ENCODE measurements at places on chromosomes 3 and 15.
A peak's percentile ranks its signal among the peaks of the same experiment; 100 is the strongest.

GRCh38 chr3:189974359-189974758 lies 146.3 kb downstream of the P3H2 start:
- DNase-seq, result no peak

GRCh38 chr15:42070976-42071350 lies 23.4 kb downstream of the PLA2G4D start:
- no peak for DNase-seq

DNA sequence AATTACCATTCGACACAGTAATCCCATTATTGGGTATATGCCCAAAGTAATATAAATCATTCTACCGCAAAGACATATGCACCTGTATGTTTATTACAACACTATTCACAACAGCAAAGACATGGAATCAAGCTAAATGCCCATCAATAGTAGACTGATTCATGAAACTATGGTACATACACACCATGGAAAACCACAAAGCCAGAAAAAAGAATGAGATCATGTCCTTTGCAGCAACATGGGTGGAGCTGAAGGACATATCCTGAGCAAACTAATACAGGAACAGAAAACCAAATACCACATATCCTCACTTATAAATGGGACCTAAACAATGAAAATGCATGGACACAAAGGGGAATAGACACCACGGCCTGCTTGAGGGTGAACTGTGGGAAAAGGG lies 11.1 kb upstream of the MCF2L2 start:
- DNase-seq, result no peak

GRCh38 chr15:33624439-33624838 lies 313.7 kb downstream of the RYR3 start:
- no peak for DNase-seq

DNA sequence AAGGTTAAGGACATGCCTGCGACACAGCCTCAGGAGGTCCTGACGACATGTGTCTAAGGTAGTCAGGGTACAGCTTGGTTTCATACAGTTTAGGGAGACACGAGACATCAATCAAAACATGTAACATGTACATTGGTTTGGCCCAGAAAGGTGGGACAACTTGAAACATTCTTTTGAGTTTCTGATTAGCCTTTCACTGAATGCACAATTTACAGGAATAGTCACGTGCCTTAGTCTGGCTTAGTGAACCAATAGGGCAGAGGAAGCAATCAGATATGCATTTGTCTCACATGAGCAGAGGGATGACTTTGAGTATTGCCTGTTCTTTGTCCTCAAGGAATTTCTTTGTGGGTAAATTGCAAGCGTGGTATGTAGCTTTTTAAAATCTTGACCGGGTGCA lies 24.5 kb upstream of the HDAC11 start:
- no peak for DNase-seq

DNA sequence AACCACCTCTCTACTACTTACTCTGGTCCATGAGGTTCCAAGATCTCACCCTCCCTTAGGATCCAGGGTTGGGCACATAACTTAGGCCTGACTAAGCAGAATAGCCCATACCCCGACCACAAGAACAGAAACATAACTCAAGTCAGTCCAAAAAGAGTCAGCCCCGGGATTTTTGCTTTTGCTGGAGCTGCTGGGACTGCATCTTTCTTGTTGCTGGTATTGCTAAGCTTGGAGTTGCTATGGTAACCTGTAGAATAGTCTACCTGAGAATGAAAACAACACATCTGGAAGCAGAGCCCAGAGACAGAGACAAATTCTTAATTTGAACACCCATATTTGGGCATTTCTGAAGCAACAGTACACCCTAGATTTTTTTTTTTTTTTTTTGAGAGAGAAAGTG lies 6.5 kb downstream of the RUBCN start:
- no peak for DNase-seq

GRCh38 chr15:67824976-67825880 lies at the start of gene SKOR1:
TSS of gene SKOR1 (plus strand) at chr15:67825509. CDS start at chr15:67825603, 94 bp downstream.
- DNase-seq, result no peak

DNA sequence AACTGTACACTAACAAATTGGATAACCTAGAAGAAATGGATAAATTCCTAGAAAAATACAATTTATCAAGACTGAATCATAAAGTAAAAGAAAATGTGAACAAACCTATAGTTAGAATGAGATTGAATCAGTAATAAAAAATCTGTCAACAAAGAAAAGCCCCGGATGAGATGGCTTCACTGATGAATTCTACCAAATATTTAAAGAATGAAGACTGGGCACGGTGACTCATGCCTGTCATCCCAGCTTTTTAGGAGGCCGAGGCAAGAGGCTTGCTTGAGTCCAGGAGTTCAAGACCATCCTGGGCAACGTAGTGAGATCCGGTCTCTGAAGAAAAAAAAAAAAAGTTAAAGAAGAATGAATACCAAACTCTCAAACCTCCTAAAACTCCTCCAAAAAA lies 17.7 kb upstream of the AP4E1 start:
- no peak for DNase-seq

DNA sequence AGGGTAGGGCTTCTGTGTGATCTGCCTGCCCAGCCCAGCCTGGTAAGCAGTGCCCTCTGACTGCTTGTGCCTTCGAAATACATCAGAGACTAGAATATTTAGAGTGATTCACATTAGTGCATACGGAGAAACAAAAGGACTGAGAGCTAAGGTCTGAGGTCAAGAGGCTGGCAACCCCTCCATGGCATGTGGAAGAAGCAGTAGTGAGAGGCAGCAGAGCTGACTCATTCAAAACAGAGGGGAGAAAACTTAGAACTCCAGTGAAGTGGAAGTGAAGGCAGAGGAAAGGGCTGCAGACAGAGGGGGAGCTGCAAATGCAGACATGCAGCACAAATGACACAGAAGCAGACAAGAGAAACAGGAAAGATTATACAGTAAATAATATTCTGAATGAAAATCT lies 61.6 kb downstream of the ULK4 start:
- no peak for DNase-seq

DNA sequence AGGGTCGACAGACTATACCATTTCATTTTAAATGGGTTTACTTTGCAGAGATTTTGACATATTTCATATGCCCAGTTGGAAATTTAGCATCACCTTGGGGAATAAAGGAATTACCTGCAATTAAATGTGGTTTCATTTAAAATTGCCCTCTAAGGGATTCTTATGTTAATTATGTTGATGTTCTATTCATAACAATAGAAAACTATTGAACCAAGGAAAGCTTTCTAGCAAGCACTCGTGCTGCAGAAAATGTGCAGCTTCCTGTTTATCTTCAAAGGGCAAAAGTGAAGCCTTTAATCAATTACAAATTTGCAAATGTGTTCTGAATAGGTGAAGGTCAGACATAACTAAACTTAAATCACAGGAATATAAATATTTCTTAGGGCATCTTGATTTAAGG lies 352.1 kb downstream of the CHST2 start:
- DNase-seq, result no peak

- no peak for DNase-seq
Observed at GRCh38 chr15:100694381-100695021, 92.1 kb downstream of the ASB7 start.

GRCh38 chr3:188754267-188754666 lies 417.5 kb upstream of the TPRG1 start:
- no peak for DNase-seq

- DNase-seq, result no peak
Observed at GRCh38 chr3:135878501-135878900, 87.0 kb upstream of the PPP2R3A start.

DNA sequence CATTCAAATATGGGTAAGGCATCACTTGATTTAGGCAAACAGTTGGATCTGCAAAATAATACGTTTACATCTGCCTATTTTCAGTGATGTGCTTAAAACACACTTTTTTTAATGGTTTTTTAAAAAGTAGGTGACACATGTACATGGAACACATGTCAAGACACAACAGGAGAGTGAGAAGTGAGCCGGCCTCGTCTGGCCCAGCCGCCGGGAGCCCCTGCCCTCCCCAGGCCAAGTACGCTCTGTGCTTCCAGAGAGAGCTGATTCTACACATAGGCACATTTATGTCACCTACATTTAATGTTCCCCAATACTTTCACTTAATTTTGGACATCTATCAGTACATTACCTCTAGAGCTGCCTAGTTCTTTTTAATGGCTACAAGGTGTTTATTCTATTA lies 3.8 kb downstream of the TM2D3 start:
- no peak for DNase-seq

DNA sequence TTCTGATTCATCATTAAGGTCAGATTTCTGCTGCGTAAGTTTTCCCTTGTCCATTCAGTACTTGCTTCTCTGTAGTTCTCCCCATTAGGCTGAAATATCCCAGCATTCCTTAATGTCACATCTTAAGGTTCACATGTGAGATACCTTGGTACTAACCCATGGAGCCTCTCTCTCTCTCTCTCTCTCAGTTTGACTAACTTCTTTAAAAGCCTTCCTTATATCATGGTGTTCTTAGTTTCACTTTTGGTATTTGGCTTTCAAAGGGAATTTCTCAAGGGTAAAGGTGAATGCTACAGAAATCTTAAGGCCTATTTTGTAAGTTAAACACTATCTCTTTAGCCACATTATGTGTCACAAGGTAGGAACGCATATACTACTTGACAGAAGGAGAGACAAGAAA lies 427.3 kb upstream of the ZNF717 start:
- DNase-seq, result no peak

GRCh38 chr3:196159952-196160804 lies 51.0 kb downstream of the ZDHHC19 start:
- no peak for DNase-seq

DNA sequence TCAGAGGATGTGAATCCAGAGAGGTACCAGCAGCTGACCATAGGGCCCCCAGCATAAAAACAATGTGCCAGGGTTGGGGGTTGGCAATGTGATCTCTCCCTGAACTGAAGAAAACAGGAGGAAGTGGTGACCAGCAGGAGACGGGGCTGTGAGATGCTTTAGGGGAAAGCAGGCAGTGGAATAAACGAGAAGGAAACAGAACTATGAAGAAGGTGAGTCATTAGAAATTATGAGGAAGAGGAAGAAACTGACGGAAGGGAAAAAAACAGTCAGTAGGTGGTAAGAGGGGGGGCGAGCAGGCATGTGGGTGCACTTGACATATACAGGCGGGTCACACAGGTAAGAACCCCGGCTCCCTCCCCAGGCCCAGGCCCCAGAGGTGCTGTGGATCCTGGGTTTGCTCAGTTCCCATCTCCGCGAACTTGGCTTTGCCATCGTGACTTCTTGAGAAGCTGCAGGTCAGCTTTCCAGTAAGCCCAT lies 42.2 kb upstream of the B3GNT5 start:
- no peak for DNase-seq

GRCh38 chr3:163936543-163936942 lies 1141.8 kb downstream of the SI start:
- DNase-seq, result no peak

DNA sequence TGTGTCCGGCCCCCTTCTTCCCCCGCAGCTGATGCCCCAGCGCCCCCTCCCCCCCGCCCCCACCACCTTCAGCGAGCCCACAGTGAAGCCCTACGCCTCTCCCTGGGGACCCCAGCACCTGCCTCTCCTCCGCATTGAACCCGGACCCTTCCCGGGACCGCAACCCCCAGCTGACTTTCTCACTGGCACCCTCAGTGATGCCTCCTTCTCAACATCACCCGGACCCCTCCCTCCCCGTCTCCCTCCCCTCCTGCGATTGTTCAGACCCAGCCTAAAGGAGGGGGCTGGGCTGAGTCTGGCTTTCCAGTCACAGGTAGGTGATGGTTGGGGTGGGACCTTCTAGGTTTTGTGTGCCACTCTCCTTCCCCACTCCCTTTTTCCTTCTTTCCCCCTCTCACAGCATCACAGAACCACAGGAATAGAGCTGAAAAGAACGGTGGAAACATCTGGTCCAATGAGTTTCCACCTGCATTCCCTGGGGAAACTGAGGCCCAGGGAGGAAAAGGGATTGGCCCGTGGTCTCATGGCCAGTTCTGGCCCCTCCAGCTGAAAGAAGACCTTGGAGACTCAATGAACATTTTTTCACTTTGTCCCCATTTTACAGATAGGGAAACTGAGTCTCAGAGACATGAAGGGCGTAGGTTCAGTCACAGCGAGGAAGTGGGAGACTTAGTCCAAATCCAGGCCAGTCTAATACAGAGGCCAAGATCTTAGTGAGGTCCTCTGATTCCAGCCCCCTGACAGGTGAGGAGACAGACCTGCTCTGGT lies 828 bp downstream of the CAND2 start:
- no peak for DNase-seq

GRCh38 chr15:85821545-85821944 lies 26.8 kb upstream of the KLHL25 start:
- DNase-seq, result no peak

DNA sequence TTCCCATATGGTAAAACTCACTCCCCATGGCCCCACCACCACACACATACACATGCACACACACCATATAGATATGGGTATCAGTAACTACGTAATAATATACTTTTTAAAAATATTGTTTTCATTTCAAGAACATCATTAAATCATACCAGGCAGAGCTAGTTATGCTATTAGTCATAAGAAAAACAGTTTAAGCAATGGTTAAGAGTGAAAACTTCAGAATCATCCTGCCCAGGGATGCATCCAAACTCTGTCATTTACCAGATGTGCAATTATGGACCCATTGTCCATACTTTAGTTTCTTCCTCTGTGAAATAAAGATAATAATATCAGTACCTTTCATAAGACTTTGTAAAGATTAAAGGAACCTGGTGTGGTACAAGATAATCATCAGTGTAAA lies 608.3 kb downstream of the RBMS3 start:
- DNase-seq, result no peak

GRCh38 chr15:98996624-98997023 lies 11.0 kb downstream of the PGPEP1L start:
- DNase-seq, result no peak

DNA sequence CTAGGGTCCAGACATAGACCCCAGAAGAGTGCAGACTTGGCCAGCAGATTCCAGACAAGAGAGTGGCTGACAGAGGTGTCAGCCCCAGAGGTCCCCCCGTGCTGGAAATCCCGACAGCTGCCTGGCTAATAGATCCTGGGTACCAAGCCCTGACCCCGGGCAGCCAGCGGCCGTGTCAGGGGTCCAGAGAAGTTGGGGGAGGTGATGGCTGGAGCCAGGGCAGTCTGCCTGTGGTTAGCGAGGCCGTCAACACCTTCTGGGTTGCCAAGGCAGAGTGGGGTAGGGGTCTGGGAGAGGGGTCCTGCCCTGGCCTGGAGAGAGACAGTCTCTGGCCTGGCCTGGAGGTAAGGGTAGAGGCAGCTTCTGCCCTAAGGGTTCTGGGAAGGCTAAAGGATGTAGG lies 25.1 kb upstream of the RPL29 start:
- DNase-seq, result no peak

DNA sequence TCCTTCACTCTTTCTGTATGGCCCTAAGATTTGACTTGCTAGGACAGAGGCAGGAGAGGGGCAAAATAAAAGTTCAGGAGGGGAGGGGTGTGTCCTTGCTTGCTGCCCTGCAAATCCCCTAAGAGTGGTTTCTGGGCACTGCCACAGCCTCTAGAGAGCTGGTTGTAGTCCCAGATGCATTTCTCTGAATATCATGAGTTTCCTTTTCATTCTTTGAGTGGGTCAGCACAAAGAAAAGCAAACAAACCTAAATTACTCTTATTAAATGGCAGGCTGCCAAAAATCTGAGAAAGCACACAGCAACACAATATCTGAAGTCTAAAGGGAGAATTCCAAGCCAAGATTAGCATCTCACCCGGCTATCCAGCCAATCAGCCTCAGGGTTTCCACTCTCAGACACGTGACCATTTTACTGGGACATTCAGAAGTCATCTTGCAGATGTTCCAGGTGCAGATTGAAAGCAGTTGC lies 919.3 kb downstream of the TUSC7 start:
- no peak for DNase-seq

GRCh38 chr3:179446501-179446900 lies 4.8 kb downstream of the GNB4 start:
- no peak for DNase-seq

- peak; percentile 72 for DNase-seq
Observed at GRCh38 chr15:99249270-99249841, at the start of gene TTC23. TSS of gene TTC23 (minus strand) at chr15:99249581. CDS start at chr15:99228712, 20,869 bp downstream.

Measured in Panc1 (cell line).